ENCODE measurements at places on chromosomes 5 and 9. TPM values are rescaled to one million over a fixed set of nuclear protein-coding genes. Genes with fewer than 3 reads are reported as not detected.

PIP5K1B gene
- total RNA-seq, result 0.19 TPM

PCDHGB3 gene
- total RNA-seq, result 6.5 TPM

ANKRD55 gene
- total RNA-seq, result 2.6 TPM

EGFLAM gene
- total RNA-seq, result under 0.01 TPM

SLC1A3 gene
- not detected for total RNA-seq

CCNI2 gene
- total RNA-seq, result under 0.01 TPM

STOML2 gene
- 170 TPM for total RNA-seq

ADGRD2 gene
- total RNA-seq, result not detected

EQTN gene
- not detected for total RNA-seq

LAMC3 gene
- under 0.01 TPM for total RNA-seq

PKD2L2 gene
- total RNA-seq, result not detected

SLC45A2 gene
- 0.10 TPM for total RNA-seq

ANKDD1B gene
- total RNA-seq, result 0.33 TPM

MPDZ gene
- total RNA-seq, result 58.5 TPM

HEXB gene
- 100 TPM for total RNA-seq

HOMER1 gene
- total RNA-seq, result 1.6 TPM

KCNMB1 gene
- not detected for total RNA-seq

ARL14EPL gene
- total RNA-seq, result 0.67 TPM

GFRA3 gene
- 0.10 TPM for total RNA-seq

BTNL3 gene
- total RNA-seq, result not detected

PARP8 gene
- 0.65 TPM for total RNA-seq

GPX3 gene
- 2.3 TPM for total RNA-seq

TAF11L14 gene
- not detected for total RNA-seq

EGR1 gene
- total RNA-seq, result 0.98 TPM

NDUFAF2 gene
- total RNA-seq, result 14.7 TPM

PCDHGB7 gene
- 15.7 TPM for total RNA-seq

TPD52L3 gene
- total RNA-seq, result not detected

Data from vein endothelial cell (primary cell).